Frontal cortex (tissue), 4 donors: ENCODE measurements at places on chromosomes 5 and 9. TPM values are rescaled to one million over a fixed set of nuclear protein-coding genes. Genes with fewer than 3 reads are reported as not detected.
A peak's percentile ranks its signal among the peaks of the same experiment; 100 is the strongest.

- DNase-seq, result no peak
These were observed 59.1 kb downstream of the DEPDC1B start for GRCh38 chr5:60640901-60641300.

DNA sequence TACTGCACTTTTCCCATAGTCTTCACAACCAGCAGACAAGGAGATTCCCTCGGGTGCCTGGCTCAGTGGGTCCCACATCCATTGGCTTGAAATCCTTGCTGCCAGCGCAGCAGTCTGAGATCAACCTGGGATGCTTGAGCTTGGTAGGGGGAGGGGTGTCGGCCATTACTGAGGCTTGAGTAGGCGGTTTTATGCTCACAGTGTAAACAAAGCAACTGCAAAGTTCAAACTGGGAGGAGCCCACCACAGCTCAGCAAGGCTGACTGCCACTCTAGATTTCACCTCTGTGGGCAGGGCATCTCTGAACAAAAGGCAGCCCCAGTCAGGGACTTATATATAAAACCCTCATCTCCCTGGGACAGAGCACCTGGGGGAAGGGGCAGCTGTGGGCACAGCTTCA is 512.3 kb upstream of the MPDZ start:
- no peak for DNase-seq

Gene FAM200C
- total RNA-seq, result 33.8 TPM

- DNase-seq, result no peak
These were observed 216.3 kb downstream of the RFK start for GRCh38 chr9:76177931-76178330.

Gene CANX
- 405 TPM for total RNA-seq

GRCh38 chr9:2465921-2466460 is 155.6 kb upstream of the VLDLR start:
- no peak for DNase-seq

GRCh38 chr5:175765858-175766257 is 105.5 kb upstream of the CPLX2 start:
- DNase-seq, result no peak

Gene ARID3C
- total RNA-seq, result 0.82 TPM

Gene MYMK
- not detected for total RNA-seq

DNA sequence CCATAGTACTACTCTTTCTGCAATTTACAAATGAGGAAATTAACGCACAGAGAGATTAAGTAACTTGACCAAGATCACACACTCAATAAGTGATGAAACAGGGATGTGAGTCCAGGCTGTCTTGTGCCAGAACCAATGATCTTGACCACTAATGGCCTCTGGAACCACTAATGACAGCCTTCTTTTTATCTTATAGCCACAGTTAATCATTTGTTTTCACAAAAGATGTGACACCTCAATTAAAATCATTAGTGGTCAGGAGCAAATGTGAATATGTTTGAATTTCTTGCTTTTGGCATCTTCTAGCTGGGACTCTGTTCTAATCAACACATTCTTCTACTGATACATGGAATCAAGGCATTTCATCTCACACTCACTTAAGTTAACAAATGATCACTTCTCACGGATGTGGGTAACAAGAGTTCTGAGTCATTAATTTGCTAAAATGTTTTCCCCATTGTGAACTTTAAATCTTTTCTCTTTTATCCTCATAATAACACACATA is 102.7 kb upstream of the CD180 start:
- no peak for DNase-seq

DNA sequence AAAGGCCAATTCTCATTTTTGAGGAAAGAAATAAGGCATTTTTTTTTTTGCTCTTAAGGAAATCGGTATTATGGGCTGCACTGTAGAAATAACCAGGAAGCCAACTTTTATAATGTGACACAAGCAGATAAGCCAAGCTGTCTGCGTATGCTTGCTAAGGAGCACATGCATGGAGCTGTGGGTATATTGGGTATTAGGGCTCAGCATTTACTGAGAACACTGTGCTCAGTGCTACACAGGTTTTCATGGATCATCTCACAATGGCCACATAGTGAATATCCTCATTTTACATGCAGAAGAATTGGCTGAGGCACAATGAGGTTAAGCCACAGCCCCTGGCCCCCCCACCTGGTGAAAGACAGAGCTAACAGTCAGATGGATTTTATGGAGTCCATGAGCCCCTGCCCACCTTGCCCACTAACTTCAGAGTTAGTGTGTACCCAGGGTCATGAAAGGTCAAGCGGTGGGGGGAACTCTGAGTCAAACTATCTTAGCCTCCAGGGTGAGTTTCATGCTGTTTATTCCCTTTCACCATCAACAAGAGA is 204.8 kb downstream of the SPATA31A6 start:
- DNase-seq, result peak; percentile 28

Gene ZCCHC7
- total RNA-seq, result 39.5 TPM

DNA sequence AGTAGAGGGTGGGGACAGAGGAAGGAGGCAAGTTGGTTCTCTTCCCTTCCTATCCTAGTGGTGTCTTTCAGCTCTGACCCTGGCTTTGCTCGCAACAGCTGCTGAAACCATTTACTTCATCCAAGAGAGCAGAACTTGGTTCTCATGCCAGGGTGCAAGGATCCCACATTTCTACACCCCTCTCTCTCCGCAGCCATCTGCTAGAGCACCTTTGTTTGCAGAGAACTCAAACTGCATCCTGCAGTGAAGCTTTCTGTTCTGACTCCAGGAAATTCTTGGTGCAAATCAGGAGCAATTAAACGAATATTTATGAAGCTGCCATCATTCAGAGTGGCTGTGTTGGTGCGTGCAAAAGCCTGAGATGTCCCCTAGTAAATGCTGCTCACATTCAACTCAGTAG is 31.9 kb downstream of the NEUROG1 start:
- DNase-seq, result no peak

DNA sequence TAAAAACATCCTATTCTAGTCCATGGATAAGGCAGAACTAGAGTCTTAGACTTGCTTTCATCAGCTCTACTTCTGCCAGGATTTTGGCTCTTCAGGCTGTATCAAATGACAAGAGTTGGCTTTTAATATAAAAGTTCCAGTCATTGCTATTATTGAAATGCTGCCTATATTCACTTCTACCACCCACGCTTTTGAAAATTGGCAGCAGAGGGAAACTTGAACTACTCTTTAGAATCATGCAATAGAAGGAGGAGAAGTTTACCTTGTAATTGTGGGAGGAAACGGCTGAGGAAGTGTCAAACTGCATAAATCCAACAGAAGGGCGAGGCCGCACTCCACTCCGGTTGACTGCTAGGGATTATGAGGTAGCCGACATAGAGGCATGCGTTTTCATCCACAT is 122.6 kb upstream of the BASP1 start:
- DNase-seq, result no peak

Gene MRPS27
- total RNA-seq, result 69.3 TPM

Gene C5orf46
- not detected for total RNA-seq

- DNase-seq, result no peak
These were observed 217.5 kb downstream of the CDK5RAP2 start for GRCh38 chr9:120362446-120362845.

DNA sequence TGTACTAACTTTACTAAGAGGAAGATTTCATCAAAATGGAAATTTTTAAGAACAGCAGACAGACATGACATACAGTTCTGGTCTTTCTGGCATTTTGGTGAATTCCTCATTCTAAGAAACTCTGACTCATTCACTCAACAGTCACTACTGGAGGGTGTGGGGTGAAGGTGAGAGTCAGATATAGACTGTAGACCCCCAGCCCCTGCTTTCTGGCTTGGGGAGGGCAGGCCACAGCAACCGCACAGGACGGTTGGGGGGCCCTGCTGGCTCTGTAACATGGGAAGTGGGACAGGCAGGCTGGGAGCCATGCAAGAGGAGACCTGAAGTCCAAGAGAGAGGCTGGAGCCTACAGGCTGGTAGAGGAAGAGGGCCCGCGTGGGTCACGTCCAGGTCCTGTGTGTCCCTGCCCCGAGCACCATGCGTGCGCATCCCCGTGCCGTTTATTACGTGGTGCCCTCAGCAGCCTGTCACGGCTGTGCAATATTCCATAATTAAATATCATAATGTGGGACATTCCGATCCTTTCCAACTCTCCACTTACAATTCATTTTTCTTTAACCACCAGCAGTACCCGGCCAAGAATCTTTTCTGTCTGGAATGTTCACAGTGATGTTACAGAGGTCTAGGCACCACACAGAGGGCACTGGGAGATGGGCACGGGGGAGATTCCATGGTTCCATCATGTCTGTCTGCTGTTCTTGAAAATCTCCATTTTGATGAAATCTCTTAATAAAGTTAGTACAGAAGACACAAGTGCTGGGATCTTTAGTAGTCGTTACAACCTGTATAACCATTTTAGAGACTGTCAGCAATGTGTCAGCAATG is 75.5 kb downstream of the SEMA4D start:
- no peak for DNase-seq

Gene DOCK2
- 3.3 TPM for total RNA-seq

DNA sequence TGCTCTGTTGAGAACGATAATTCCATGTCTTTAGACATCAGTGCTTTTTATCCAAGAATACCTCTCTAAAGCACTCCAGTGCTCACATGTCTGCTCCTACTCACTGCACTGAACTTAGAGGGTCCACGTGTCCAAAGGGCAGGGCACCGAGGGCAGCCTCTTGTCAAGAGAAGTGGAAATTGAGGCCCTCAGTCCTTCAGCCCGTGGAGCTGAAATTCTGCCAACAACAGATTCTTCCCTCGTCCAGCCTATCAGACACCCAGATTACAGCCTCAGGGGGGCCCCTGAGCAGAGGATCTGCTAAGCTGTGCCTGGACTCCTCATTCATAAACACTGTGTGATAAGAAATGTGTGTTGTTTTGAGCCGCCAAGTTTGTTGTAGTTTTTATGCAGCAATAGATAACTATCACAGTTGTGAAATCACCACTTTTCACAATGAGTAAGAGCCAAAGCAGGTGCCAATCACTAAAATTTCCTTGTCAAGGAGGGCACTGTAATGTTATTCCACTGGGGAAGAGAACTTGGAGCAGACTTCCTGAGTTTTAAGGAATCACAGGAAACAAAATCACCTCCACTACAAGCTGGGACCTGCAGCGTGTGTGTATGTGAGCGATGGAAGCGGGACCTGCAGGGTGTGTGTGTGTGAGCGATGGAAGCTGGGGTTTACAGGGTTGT is 58.8 kb upstream of the IGFBPL1 start:
- DNase-seq, result no peak

GRCh38 chr9:124664143-124664542 is 107.0 kb downstream of the NR6A1 start:
- DNase-seq, result no peak

DNA sequence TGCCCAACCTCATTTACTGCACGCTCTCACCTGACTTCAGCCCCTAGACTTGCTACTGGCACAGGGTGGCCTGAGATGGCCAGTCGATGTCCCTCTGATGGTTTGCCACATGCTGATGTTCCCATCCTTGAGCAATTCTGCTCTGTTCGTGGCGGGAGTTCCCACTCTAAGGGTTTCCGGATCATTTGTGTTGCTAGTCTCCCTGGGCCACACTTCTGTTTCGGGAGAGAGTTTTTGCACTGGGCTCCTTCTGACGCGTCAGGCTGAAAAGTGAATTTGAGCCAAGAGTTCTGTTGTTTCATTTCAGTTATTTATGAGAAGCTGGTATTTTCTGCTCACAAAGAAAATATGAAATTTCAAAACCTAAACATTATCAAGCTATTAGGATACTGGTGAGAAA is 597.7 kb downstream of the BNC2 start:
- DNase-seq, result no peak

DNA sequence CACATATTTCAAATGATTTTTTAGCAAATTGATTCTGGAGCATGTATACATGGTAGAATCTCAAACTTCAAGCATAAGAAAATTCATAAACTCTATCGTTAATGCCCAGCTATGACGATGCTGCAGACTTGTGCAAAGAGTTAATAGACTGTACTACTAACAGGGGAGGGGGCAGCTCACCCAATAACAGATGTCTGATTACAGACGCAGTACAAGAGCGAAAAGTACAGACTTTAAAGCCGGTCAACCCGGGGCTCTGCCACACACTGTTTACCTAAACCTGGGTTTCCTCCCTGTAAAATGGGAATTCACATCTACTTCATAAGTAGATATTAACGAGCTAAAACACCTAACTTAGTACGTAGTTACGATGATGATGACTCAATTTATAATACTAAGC is 651 bp downstream of the TRIM23 start:
- DNase-seq, result no peak

DNA sequence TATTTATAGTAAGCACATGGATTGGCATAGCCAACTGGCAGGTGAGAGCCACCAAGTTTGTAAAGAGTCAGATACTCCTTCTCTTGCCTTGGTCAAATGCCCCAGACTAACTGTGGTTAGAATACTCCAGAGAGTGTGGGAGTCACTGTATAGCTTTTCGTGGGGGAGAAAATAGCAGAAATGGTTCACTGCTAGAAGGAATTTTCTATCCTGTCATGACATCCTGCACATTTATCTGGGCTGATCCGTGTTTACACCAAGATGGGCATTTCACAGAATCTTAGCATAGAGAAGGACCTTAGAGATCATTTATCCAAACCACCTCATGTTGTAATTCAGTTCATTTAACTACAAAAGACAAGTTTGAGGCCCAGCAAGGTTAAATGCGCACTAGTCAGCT is 460.8 kb downstream of the ENC1 start:
- DNase-seq, result no peak

- DNase-seq, result no peak
These were observed 586 bp upstream of the PDZD2 start for GRCh38 chr5:31638345-31638744.

DNA sequence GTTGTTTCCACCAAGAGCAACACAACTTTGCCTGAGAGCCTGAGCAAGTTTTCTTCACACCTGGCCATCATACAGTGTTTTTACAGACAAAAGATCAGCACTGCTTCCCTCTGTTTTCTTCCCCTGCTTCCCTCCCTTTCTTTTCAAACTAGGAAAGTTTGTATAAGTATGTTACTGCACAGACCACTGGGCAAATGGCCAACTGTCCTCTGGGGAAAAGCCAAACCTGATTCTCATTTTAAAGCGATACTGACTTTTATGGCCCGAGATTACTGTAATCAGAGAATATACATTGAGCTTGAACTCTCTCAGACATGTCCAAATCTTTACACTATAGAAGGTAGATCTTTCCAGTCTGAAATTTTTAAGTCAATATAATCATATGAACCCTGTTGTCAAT is 415.0 kb downstream of the NFIB start:
- no peak for DNase-seq

Gene GPR21
- 28.9 TPM for total RNA-seq

DNA sequence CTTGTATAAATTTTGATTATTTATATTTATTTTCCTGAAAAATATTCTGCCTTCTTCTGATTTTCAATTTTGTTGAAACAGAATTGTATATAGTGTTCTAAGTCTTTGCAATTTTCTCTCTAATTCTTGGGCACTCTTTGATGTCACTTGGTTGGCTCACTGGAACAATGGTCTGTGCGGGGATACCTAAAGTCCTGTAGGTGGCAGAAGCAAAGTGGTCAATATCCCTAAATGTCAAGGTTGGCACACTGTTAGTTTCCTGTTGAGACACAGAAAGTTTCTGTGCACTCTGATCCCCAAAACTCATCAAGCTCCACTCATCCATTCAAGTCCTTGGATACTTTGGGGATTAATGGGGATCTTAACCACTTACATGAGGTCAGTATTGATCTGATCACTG is 480.8 kb upstream of the CCNG1 start:
- no peak for DNase-seq

- no peak for DNase-seq
These were observed 37.0 kb downstream of the RNF130 start for GRCh38 chr5:180034564-180034963.

GRCh38 chr5:19886123-19886917 is 101.7 kb downstream of the CDH18 start:
- DNase-seq, result no peak
